ENCODE measurements at places on chromosomes 2 and 18.

- no peak for DNase-seq
Measured at GRCh38 chr2:52181080-52181479, 1149.1 kb upstream of the NRXN1 start.

DNA sequence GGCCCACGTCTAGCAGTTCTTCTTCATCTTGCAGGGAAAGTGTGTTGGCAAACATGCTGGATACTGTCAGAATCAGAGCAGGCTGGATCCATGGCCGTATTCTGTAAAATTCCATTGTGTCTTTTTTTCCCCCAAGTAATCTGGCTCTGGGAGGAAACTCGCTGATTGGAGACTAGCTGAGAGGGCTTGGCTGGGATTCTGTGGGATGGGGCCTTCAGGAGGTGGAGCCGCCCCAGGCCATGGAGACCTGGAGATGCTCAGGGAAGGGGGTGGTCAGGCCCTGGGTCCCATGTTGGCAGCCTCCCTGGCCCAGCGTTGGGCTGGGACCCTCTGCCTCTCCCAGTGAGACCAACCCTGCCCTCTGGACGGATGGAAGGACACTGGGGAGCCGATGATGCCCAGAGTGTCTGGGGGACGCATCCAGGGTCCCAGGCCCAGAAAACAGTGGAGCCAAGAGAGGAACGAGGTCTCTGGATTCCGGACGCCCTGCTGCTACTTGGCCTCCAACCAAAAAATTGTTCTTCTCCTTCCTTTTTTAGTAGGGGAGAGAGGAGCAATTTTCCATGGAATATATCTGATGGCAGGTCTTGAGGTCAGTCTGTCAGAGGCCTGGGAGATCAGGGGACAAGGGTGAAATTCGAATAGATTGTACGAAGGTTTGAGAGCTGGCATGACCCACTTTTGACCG lies 114.5 kb downstream of the AGAP1 start:
- no peak for DNase-seq

DNA sequence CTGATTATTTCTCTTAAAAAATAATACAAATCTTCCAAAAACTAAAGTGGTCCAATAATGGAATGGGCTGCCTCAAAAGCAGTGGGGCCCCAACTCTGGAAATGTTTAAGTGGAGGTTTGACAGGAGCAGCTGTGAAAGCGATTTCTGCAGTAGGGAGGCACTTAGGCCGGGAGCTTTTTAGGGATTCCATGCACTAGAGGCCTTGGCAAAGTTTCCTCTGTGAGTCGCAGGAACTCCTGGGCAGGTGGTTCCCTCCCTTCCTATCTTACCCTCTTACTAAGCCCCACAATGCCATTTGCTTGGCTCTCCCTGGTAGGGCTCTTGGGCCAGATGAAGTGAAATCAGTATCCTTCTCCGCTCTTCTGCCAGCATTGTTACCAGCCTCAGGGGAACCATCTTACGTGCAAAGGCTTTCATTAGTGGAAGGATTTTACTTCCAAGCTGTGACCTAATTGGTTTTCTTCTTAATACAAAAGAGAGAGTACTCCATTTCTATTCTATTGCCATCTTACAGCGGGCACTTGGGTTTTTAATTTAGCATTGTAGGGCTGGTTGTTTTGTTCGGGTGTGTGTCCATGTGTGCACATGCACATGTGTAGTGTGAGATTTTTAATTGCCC lies 34.3 kb upstream of the C18orf32 start:
- DNase-seq: no peak

DNA sequence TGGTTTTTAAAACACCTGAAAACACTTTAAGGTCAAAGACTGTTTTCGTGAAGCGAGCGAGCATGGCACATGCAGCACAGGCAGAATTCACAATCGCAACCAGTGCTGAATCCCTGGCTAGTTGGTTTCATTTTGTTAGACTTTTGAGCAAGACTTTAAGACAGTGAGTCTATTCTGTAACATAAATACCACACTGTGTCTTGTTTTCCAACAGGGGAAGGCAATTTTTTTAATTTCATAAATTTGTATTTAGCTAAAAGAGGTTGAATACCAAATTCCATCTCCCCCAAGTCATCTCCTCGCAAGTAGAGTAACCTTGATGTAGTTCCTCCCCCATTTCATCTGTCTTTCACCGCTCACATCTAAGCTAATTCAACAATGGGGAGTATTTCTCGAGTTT lies 1.4 kb downstream of the CERKL start:
- DNase-seq: no peak

DNA sequence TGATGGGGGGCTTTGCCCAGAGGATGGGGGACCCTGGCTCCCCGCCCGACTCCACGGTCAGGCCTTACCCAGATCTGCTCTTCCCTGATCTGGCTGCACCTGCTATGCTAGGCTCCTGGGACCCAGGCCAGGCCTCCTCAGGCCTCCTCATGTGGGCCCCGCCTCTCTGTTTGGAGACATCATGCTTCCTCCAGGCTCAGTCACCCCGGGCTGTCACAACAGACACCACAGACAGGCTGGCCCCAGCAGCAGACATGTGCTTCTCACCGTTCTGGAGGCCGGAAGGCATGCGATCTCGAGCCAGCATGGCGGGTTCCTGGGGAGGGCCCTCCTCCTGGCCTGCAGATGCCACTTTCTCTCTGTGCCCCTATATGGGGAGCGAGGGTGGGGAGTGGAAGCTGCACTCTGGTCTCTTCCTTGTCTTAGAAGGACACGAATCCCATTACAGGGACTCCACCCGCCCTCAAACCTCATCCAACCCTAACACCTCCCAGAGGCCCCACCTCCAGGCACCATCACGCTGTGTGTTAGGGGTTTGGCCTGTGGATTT lies 10.8 kb upstream of the NEU4 start:
- no peak for DNase-seq

- DNase-seq: no peak
Measured at GRCh38 chr2:69686813-69687212, 43.3 kb upstream of the AAK1 start.

DNA sequence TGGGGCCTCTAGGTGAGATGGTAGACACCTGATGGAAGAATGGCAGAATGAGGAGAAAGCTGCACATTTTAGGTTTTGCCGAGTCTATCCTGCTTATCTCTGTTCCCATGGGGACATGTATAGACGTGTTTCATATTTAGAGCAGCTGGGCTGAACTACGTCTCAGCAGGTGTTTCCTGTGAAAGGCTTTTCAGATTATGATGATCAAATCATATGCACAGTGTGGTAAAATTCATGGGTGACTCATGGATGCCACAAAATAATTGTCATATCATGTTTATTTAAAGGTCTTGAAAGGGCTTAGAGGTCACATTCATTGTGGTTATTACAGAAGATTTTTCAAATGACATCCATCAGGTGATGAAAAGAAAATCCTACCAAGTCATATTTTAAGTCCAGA lies 90.5 kb downstream of the ICOS start:
- no peak for DNase-seq

Data from amniotic stem cell (primary cell).